AG10803 (cell line): ENCODE measurements at places on chromosomes 5 and 9.

DNA sequence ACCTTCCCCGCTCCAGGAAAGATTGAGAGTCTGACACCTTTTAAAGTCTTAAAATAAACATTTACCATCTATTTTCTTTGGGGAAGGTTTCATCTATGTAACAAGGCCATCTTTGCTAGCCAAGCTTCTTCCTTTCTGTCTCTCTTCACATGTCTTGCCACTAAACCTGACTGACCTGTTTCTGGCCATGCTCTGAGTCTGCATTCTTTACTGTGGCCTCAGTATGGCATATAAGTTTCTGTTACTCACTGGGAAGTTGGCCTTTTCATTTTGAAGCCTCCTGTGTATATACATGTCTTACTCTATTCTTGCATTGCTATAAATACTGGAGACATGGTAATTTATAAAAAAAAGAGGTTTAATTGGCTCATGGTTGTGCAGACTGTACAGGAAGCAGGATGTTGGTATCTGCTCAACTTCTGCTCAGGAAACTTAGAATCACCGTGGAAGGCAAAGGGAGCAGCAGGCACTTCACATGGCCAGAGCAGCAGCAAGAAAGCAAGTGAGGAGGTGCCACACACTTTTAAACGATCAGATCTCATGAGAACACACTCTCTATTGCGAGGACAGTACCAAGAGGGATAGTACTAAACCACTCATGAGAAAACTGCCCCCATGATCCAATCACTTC lies 48.1 kb downstream of the KCNV2 start:
- DNase-seq, result no peak

DNA sequence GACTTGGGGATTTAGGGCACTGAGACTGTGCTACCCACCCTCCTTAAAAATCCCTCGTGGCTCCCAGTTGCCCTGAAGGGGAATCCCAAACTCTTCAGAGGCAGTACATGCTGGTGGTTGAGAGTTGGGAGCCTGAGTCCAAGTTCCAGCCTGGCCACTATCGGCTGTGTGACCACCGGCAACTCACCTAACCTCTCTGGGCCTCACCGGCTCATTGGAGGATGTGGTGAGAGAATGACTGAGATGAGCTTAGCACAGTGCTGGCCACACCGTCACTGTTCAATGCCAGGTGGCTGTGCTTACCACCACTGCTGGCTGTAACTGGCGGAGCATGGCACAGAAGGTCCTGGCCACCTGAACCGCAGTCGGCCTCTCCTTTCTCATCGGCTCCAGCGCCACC lies 200.2 kb downstream of the C9orf50 start:
- DNase-seq, result no peak

- no peak for DNase-seq
Measured at GRCh38 chr5:176410486-176411180, 5.7 kb downstream of the CLTB start.

- DNase-seq, result peak; percentile 33
Measured at GRCh38 chr5:6719896-6720560, 6.8 kb downstream of the TENT4A start.

GRCh38 chr5:131297886-131298285 lies 34.0 kb downstream of the CDC42SE2 start:
- DNase-seq, result no peak

- peak; percentile 50 for DNase-seq
Measured at GRCh38 chr9:123523001-123523400, 167.0 kb downstream of the CRB2 start.

DNA sequence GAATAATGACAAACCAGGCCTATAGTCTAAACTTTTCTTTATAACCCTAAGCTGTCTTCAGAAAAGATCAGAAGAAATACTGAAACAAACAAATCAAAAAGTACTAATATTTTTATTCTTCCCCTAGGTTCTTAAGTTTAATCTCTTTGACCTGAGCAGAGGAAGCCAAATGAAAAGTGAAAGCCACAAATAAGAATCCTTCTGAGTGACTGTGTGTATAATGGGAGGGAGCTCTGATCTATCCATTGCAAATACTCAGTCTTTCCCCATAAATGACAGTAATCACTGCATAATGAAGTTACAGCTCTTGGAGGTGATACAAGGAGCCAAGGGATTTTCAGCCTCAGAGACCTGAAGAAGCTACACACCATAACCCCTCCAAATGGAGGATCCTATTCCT lies 126.9 kb upstream of the ATP10B start:
- no peak for DNase-seq

GRCh38 chr9:91047993-91048607 lies 246.5 kb downstream of the SYK start:
- DNase-seq, result peak; percentile 90

DNA sequence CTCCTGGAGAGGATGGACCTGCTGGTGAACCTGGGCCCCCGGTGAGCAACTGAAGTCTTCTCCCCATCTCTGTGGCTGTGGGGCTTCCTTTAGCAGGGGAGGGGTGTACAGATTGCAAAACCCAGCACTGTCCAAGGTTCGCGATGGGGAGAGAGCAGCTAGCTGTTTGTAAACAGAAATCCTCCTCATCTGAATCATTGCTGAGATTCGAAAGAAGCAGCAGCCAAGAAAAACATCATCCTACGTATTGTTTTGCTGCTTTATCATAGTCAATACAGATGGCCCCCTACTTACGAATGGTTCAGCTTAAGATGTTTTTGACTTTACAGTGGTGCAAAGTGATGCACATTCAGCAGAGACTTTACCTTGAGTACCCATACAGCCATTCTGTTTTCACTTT lies 80.0 kb upstream of the TGFBR1 start:
- DNase-seq, result no peak

GRCh38 chr5:136103118-136103517 lies 29.5 kb upstream of the SMAD5 start:
- DNase-seq, result no peak

GRCh38 chr9:4986296-4986695 lies 1.2 kb downstream of the JAK2 start:
- no peak for DNase-seq

GRCh38 chr5:10306806-10307205 lies 896 bp downstream of the CMBL start:
- DNase-seq, result no peak

GRCh38 chr5:68452286-68452685 lies 236.7 kb downstream of the PIK3R1 start:
- no peak for DNase-seq

GRCh38 chr5:129244478-129244877 lies 149.9 kb downstream of the ISOC1 start:
- DNase-seq, result no peak

GRCh38 chr5:171790408-171790807 lies 4.8 kb downstream of the SMIM23 start:
- DNase-seq, result no peak
